ENCODE measurements at places on chromosomes 3 and 15.

- DNase-seq, result peak; percentile 84
These were observed 28.9 kb downstream of the ARHGAP31 start for GRCh38 chr3:119322835-119323722.

DNA sequence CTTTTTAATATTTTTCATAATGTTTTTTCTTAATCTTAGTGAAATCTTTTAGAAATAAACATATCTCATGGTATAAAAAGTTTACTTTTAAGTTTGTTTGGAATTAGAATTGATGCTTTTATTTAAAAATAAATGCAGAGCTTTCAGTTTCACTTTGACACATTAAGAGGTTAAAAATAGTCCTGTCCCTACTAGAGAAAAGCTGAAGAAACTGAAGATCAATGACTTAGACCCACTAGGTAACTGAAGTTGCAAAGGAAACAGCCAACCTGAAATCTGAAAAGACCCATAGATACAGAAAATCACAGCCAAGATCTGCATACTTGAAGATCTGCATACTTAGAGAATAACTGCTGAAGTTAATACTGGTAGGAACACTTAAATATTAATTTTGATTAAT lies 237.6 kb downstream of the RAP2B start:
- no peak for DNase-seq

GRCh38 chr3:65871305-65872141 lies 167.2 kb downstream of the MAGI1 start:
- no peak for DNase-seq

- peak; percentile 40 for DNase-seq
These were observed 50.6 kb downstream of the GMNC start for GRCh38 chr3:190811775-190812480.

- no peak for DNase-seq
These were observed 63.8 kb downstream of the LPP start for GRCh38 chr3:188217726-188218125.

DNA sequence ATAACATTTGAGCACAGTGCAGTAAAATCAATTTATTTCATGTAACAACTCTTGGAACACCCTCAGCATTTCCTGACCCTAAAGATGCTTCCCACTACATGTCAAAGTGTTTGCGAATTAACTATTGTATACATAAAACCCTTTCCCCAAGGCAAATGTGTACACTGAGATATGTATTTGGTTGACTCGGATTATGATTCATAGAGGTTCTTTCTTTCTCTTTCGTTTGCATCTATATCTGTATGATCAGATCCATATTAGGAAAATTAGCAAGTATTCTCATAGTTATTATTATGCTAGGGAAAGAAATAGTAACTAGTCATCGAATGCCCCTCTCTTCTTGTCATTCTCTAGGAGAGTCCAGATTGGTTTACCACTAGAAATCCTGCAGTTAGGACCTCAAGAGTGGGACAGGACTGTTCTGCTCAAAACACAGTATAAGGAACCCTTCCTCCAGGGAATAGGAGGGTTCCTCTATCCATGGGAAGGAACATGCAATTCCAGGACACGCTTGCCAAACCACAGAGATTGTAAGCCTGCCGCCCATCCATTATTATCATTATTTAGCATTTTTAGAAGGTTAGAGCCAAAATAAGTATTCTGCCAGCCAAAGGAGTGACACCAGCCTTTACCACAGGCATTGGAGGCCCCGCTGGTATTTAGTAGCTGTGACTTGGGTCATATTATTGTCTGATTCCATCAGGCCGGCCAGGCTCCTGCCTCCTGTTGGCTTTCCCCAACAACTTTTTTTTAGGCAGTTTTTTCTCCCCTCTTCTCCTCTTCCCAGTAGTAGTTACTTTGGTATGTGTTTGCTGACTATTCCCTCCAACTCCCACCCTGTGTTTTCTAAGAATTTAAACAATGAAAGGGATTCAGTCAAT lies 100.7 kb downstream of the GALK2 start:
- DNase-seq, result no peak

- DNase-seq, result no peak
These were observed 118.5 kb downstream of the IQCH start for GRCh38 chr15:67372986-67373675.

- peak; percentile 57 for DNase-seq
These were observed 60.2 kb upstream of the ACP3 start for GRCh38 chr3:132256989-132257388.

DNA sequence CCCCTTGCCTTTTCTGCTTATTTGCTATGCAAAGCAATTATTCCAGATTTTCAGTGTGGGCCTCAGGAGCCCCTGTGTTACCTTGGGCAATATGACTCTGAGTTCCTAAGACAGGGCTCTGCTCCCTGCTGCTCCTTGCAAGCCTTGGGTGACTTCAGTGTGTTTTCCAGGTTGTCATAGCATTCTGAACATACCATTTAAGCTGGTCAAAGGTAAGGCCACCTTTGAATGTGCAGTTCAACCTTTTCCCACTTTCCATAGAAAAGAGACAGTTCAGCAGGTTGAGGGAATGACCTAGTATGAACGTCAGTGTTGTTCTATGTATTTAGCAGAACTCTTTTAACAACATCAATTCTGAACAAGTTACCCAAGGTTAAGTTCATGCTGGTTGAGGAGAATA lies 302.2 kb downstream of the PTPRG start:
- DNase-seq, result no peak

DNA sequence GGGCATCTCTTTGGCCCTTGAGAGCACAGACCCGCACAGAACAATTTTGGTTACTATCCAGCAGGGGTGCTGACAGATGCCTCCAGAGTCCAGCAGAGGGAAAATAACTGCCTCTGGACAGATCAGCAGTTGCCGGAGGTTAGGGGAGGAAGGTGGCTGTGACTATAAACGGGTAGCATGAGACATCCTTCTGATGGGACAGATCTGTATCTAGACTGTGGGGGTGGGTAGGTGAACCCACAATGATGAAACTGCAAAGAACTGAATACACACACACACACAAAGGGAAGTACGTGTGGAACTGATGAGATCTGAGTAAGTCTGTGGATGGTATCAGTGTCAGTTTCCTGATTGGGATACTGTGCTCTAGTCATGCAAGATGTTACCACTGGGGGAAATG lies 21.2 kb downstream of the ADAMTS7 start:
- DNase-seq, result no peak

- no peak for DNase-seq
These were observed 180.5 kb downstream of the MCTP2 start for GRCh38 chr15:94411846-94412245.

DNA sequence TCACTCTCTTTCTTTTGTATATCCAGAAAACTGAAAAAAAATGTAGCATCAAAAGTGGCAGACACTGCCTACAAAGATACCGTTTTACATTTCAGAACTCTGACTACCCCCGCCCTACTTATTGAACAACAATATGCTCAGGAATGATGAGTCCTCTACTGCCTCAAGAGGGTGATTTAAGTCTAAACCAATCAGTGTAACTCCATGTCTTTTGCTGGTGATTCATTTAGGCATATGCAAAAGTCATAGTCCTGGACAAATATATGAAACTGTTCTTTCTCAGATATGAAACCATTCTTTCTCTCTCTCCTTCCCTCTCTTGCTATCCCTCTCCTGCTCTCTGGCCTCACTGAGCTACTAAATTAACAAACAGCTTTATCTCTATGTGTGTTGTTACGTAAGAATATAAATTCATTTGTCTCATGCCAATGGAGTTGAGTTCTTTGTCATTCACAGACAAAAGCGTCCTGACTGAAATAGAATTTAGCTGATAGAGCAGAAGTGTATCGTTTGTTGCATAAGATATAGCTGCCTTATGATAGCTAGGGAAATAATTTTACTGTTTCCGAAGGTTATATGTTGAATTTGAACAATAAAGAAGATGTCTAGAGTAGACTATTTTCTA lies 133.7 kb upstream of the OSTN start:
- no peak for DNase-seq

- DNase-seq, result no peak
These were observed 5.0 kb downstream of the MYO5A start for GRCh38 chr15:52523647-52524046.
